ENCODE measurements at places on chromosomes 3 and 15. TPM values are rescaled to one million over a fixed set of nuclear protein-coding genes. Genes with fewer than 3 reads are reported as not detected.

Gene LDHAL6B
- not detected for polyA plus RNA-seq

Gene FETUB
- polyA plus RNA-seq: not detected

Gene MOBP
- not detected for polyA plus RNA-seq

Gene FILIP1L
- 0.29 TPM for polyA plus RNA-seq

Gene ANKRD63
- polyA plus RNA-seq: not detected

Gene ACSBG1
- polyA plus RNA-seq: 0.11 TPM

Gene BFSP2
- polyA plus RNA-seq: not detected

DNA sequence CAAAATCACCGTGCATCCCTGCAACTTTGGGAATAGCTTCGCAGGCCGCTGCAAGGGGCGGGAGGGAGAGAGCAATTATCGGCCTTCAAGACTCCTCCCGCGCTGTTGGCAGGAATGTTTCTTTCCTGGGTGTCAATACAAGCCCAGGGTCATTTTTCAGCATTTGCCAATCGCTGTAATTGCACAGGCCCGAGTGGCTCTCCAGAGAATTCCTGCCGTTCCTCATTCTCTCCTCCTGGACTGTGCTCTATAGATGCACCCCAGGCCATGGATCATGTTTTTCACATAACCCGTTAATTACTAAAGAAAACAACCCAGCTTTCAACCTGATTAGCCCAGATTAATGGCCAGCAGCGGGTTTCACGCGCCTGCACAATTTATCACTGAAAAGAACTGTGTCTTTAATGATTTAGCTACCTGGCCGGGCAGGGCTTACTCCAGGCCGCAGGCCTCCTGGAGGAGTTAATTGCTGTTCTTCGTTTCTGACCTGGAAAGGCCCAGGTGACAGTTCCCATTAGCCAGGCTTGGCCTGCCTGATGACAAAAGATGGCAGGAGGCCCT lies 144.3 kb downstream of the OPA1 start:
- no peak for DNase-seq

- DNase-seq: no peak
Measured at GRCh38 chr3:13150624-13151023, 77.4 kb upstream of the IQSEC1 start.

DNA sequence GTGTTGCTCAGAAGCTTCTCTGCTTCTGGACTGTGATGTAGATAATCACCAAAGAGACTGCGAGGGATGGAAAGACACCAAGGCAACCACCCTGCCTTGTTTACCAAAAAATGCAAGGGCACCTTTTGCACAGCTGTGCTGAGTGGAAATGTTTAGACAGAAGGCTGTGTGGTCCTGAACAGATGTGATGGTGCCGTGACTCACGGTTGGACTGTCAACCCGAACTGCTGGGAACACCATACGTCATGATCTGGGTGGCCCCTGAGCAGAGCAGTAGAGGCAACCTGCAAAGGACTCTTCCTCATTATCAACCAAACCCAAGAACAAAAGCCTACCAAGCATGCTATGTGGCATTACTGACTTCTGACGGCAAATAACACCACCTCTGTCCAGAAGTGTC lies 61.3 kb upstream of the LPP start:
- no peak for DNase-seq

GRCh38 chr3:48599077-48599501 lies 4.0 kb upstream of the COL7A1 start:
- DNase-seq: no peak

- no peak for DNase-seq
Measured at GRCh38 chr3:65678516-65678915, 360.2 kb downstream of the MAGI1 start.

GRCh38 chr3:111749171-111750170 lies 109.6 kb upstream of the PHLDB2 start:
- no peak for DNase-seq

DNA sequence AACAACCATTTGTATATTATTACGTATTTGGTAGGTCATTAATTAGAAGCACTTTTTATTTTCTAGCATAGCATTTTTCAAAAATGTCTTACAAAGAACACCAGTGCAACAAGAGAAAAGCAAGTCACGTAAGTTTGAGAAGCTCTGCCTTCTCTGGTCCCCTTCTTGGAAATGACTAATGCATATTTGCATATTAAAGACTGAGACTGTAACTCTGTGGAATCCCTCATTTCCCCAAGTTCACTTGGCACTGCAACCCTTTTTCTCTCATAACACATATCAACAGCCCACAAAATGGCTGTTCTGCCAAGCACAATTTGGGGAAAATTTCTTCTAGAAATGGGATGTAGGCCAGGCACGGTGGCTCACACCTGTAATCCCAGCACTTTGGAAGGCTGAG lies 176.3 kb downstream of the ERC2 start:
- no peak for DNase-seq
